ENCODE measurements at places on chromosomes 13 and 19.

DNA sequence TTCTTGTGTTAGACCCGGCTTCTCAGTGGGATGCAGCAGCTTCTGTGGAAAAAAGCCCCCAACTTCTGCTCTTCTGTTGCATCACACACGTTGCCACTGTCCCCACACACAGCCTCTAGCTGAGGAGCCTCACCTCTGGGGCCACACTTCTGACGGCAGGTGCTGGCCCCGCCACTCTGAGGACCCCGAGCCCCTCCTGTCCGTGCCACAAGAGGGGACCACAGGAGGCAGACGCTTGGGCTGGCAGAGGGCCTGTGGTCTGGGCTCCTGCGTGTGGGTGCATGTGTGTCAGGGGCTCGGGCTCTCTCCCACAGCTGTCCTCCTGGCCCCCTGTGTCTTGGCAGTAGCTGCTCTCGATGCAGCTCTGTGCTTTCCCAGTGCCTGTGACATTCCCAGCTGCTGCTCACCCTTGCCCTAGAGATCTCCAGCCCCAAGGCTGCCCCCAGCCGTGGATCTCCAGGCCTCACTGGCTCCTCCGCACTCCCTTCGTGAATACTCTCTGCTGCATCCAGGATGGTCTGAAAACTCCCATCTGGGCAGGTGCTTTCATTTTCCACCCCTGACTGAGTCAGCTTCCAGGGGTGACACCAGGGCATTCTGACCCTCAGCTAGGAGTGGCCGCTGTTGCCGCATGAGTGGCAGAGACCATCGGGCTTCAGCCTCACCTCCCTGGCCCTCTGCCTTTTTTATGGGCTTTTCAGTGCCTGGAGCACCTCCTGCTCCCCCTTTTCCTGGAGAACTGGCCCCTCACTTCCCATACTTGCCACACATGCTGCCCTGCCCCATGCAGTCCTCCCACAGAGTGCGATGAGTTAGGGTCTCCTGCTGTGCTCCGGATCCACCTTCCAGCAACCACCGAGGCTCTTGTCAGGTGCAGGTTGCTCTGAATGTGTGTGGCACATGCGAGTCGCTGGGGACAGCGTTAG, 13.7 kb downstream of the MAU2 start:
- no peak for DNase-seq

DNA sequence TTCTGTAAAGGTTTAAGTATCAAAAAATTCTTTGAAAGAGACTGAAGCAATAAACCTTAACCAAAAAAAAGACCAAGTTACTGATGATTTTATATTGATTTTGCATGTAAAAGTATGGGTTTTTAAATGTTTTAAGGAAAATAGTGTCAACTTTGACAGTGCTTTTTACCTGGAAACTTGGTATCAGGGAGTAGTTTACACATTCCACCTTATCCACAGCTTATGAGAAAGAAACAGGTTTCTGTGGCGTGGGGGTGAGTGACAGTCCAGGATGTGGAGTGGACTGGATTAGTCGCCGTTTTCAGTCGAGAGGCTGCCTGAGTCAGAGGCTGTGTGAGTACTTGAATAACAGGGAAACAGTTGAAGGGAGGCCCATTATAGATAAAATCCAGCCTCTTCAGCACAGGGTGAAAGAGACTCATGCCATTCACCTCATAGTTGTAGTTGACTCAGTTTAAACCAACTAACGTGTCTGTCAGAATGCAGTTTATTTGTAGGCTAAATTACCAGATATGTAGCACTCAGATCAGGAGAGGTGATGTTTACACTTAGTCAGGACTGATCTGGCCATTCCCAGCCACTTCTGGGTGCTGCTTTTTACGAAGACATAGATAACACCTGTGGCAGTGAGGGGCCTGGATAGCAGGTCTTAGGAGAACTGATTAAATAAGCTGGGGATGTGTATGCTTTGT, 595 bp upstream of the GPR183 start:
- no peak for DNase-seq

GRCh38 chr19:46385636-46386035, 27.7 kb downstream of the CCDC8 start:
- no peak for DNase-seq

- no peak for DNase-seq
Observed at GRCh38 chr19:15129856-15130585, 22.8 kb downstream of the SYDE1 start.

DNA sequence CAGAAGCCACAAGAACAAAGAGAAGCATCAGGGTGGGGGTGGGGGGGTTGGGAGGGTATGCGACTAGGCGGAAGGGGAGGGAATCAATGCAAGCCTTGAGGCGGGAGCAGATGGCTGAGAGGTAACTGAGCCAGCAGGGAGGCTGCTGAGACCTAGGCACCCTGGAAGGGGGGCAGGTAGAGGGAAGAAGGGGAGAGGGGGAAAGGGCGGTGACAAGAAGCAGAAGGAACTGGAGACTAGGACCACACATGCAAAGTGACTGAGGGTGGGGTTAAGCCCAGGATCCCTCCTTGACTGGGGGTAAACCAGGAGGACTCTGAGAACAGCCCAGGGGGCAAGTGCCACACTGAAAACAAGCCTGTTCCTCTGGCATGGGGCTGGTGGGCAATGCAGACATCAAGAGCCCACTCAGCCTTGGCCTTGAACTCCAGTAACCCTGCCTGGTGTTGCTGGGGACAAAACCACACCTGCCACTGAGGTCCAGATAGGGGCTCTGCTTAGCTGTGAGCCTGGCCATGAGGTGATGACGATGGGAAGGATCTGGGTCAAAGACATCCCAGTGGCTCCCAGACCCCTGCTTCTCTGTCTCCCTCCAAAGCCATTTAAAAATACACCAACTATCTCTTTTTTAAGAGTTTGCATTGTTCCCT, 20.3 kb downstream of the OPA3 start:
- no peak for DNase-seq

- no peak for DNase-seq
Observed at GRCh38 chr19:53904909-53905308, 4.2 kb upstream of the CACNG7 start.

DNA sequence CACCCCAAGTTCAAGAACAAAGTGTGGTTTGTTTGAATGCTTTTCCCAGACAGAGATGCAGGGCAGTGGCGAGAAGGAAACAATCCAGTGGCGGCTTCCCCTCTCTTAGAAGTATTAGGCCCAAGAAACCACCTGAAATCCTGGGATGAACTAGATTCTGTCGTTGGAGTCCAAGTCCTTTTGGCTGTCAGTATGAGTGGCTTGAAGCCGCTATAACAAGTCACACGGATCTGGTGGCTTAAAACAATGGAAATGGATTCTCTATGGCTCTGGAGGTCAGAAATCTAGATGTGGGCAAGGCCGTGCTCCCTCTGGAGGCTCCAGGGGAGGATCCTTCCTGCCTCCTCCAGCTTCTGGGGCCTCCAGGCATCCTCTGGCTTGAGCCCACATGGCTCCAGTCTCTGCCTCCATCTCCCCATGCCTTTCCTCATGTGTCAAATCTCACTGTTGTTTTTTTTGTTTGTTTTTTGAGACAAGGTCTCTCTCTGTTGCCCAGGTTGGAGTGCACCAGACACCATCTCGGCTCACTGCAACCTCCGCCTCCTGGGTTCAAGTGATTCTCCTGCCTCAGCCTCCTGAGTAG, 97.7 kb downstream of the GNG7 start:
- DNase-seq: no peak

DNA sequence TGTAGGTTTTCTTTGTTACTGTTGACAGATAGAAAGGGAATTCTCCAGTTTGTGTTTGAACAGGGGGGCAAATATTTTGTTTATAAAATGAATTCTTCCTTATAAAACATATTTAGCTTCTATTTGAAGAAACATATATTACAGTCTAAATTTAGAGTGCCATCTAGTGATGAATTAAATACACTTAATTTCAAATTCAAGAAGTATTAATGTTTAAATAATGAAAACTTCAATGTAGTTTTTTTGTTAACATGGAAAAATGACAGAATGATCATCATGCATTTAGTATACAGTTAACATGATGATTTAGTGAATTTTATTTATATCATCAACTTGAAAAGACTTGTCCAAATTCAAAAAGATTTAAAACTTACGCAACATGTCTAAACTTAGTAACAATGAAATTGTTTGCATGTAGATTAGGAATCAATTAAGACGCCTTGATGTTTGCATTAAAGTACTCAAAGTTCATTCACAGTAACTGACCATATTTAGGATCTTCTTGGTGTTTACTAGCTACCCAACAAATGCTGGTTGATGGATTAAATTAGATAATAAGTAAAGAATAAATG, 765.9 kb upstream of the SLITRK1 start:
- DNase-seq: no peak

GRCh38 chr13:23531446-23531845, 38.8 kb upstream of the TNFRSF19 start:
- no peak for DNase-seq

DNA sequence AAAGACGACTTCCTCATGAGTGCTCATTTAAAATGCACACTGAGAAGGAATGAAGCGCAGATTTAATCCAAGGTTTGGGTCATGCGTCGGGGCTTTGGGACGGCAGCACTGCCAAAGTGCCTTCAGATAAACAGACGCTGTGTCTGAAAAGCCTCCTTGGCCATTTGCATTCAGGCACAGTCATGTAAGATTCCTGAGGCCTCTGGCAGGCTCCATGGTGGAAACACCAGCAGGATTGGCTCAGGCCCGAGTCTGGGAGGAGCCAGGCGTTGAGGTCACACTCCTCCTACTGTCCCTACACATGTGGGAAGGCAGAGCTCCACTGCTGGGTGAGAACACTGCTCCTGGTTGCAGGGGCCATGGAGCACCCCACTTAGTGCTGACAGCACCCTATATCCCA, 113.3 kb upstream of the KL start:
- no peak for DNase-seq

DNA sequence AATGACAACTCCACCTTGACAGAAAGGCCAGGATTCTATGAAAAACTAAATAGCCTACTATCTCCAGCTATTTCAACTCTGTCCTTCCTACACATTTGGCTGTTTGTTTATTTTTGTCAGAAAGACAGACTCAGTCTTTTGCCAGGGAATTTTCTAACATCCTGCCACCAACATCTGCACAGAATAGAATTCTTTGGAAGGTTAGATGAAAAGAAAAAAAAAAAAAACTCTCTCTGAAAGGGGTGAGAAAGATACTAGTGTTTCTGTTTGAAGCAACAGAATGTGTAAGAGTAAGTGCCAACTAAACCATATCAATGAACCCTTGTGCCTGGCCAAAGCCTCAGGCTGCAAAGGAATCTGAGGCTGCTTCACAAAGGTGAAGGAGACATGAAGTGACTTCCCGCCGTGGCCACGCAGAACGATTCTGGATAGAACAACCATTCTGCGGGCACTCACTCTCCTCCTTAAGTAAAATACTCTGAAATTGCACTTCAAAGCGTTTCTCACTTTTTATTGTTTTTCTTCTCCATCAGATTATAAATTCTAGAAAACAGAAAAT, 498.2 kb downstream of the IRS2 start:
- DNase-seq: no peak

DNA sequence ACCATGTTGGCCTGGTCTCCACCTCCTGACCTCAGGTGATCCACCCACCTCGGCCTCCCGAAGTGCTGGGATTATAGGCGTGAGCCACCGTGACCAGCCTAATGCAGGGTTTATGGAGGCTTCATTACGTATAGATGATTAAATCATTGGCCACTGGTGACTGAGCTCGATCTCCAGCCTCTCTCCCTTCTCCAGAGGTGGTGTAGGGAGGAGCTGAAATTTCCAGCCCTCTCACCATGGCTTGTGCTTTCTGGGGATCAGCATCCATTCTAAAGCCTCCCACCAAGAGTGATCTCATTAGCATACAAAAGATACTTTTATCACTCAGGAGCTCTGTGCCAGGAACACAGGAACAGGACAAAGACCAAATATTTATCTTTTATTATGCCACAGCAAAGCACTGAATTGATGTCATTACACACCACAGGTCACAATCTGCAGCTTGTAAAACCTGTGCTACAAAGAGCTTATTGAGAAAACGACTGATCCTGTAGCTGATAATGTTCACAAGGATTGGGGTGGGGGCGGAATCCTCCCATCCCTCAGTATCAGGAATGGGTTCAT, 32.4 kb downstream of the RHPN2 start:
- DNase-seq: no peak

GRCh38 chr19:40357640-40358039, 9.1 kb downstream of the PLD3 start:
- no peak for DNase-seq

DNA sequence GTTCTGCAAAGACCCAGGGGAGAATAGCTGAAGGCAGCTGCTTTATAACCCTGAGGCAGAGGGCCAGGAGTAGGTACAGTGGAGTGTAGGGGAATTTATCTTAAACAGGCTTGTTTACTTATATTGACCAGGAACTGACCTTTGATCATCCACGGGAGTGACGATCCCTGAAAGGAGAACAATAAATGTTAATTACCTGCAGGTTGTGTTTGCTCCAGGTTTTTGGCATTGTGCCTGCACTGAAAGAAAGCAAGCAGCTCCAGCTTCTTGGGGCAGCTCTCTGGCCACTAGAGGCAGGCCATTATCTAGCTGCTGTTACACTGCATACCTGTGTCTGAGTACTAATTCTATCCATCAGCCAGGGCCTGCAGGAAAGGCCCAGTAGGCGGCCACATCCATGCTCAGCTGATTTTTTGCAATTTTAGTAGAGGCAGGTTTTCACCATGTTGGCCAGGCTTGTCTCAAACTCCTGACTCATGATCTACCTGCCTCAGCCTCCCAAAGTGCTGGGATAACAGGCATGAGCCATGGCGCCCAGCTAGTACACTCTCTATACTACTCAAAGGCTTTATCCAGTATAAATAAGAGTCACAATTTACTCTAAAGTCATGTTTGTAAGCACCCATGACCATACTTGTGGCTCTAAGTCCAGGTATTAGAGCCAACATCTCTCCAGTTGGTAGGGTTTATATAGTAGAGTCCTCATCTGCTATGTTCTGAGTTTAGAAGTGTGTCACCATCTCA, 8.5 kb upstream of the ZNF91 start:
- peak; percentile 47 for DNase-seq

DNA sequence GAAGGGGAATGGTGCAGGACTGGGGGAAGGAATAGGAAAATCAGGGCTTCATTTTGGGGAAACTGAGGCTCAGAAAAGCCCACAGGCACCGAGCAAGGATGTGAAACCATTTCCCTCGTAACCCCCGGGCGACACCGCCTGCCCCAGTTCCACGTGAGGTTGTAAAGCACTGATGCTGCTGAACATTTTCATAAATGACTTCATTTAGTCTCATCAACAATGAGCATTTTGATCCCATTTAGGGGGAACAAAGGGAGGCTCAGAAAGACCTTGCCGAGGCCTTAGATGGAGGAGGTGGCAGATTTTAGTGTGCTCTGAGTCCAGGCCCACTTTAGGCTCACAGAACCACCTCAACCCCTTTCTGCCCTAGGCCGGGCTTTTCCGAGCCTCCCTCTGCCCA, 20.5 kb upstream of the FBXO27 start:
- no peak for DNase-seq
